ENCODE measurements at places on chromosomes 16 and 17.

DNA sequence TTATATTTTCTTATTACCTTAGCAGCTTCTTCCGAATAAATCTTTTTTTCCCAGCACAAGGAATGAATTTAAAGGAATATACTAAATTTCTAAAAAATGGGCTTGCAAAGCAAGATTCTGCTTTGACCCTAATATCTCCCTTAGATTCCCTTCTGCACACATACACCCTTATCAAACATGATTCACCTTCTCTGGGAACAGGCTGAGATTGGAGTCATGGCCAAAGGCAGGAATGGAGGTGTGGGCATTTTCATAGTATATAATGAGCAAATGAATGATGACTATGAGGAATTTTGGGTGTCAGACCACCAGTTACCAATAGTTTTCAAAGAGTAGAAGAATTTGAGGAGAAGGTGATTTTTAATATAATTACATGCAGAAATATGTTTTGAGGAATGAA, 231.3 kb upstream of the CDH11 start:
- no peak for DNase-seq

- DNase-seq, result no peak
These were observed 216.7 kb upstream of the MPHOSPH6 start for GRCh38 chr16:82386761-82387160.

DNA sequence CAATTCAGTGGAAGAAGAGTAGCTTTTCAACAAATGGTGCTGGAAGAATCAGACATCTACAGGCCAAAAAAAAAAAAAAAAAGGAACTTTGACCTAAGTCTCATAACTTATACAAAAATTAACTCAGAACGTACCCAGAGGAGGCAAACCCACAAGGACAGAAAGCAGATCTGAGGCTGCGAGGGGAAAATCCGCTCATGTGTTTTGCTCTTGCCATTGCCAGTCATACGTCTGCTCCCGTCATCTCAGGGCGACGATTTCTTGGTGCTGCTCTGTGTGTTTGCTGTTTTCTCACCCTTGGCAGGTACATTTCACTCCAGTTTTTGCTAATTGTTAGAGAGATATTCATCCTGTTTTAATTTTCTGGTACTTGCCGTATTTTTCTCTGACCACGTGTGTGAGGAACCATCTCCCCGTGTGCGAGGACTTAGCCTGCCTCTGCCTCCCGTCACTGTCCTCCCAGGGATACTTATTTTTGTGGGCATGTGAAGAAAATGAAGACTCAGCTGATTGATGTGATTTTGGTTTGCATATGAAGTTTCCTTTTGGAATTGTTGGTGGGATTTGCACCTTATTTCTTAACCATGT, 33.4 kb upstream of the ACSF3 start:
- no peak for DNase-seq

DNA sequence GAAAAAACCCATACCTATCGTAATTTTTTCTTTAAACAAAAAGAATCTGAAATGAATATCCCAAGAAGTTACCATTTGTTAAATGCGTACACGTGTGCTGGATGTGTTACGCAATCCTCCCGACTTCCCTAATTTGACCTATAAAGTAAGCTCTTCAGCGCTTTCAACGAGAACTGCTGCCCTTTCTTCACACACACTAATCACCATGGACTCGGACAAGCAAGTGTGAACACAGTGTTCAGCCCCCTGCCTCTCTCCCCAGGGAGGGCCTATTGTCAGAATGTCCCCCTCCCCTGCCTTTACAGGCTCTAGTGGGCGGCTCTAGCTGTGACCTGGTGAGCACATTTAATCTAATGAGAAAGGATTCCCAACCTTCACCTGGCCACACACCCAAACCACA, 216.1 kb downstream of the CEP112 start:
- no peak for DNase-seq

- DNase-seq, result no peak
These were observed 22.6 kb downstream of the LRRC36 start for GRCh38 chr16:67349172-67349571.

Data from left hindlimb (tissue), 1 donor.